ENCODE measurements at places on chromosomes 12 and 14. TPM values are rescaled to one million over a fixed set of nuclear protein-coding genes. Genes with fewer than 3 reads are reported as not detected.

DNA sequence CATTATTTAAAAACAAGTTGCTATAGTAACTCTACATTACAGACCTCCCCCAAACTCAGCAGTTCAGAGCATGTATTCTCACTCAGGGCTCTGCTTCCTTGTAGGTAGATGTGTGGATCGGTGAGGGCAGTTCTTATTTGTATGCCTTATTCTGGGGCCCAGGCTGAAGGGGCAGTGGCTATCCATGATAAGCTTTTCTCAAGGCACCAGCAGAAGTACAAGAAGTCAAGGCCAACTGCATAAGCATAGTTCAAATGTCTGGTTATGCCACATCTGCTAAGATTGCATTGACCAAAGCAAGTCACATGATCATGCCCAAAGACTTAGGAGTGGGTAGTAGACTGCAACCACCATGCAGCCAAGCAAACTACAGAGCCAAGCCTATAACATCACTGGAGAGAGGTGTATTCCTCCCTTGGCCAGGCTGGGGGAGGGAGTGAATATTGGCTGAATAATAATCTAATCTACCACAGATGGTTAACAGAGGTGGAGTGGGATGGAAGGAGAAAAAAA is 4.6 kb downstream of the PSEN1 start:
- ATAC-seq = no peak

- peak; percentile 98 for ATAC-seq
Measured at GRCh38 chr12:89960011-89960507, 251.4 kb upstream of the ATP2B1 start.

GRCh38 chr14:77260631-77261030 is 10.4 kb downstream of the NGB start:
- no peak for ATAC-seq

DNA sequence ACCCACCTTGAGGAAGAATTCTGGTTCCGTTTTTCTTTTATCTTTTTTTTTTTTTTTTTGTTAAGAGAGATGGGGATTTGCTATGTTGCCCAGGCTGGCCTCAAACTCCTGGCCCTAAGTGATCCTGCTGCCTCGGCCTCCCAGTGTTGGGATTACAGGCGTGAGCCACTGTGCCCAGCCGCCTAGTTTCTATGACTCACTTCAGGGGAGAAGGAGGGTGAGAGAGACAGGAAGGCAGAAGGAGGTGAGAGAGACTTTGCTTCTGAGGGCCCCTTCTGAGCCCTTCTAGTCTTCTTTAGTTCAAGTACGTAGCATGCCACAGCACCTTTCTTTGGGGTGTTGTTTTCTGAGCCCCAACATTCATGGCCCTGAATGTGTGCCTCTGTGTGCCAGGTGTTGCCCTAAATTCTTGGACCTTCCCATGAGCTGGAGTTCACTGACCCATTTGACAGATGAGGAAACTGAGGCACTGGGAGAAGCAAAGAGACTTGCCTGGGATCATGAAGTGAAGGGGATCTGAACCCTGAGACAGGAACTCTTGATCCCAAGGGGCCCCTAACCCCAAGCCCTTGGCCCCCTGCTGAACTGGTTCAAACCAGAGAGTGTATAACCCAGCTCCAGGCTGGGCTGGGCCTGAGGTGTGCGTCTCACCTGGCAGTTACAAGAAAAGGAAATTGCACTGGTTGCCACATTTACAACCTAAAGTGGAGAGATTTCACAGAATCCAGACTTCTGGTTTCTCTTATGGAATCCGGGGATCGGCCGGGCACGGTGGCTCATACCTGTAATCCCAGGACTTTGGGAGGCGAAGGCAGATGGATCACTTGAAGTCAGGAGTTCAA is 20.8 kb downstream of the SH2B3 start:
- peak; percentile 78 for ATAC-seq

DNA sequence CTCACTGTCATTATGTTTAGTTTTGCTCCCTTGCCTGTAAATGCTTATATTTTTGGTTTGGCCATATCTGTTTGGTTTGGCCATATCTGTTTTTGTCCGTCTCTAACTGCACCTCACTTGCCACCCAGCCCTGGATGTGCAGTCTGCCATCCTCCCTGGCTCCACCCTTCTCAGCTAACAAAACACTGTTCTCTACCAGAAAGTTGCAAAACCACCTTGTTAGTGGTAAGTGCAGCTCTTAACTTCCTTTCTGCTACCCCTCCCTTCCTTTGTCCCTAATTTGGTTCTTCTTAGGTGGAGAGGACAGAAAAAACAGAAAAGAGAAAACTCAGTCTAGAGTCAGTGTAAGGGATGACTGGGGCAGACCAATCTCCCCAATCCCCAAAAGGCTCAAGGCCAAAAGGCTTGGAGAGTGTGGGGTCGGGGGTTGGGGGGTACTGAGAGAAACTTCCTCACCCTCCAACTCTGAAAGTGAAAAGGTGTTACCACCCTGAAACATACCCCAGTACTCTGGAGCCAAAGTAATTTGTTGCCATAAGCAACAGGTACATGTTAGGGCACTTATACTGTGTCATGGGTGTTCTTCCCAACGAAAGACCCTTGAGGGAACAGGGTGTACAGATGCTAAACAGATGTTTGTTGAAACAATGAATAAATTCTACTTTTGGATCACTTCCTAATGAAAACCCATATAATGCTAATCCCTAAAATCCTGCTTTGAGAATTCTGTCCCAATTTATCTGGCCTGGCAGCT is 5.0 kb downstream of the BIN2 start:
- ATAC-seq = peak; percentile 25

GRCh38 chr12:57726151-57726883 is 12.2 kb downstream of the AGAP2 start:
- ATAC-seq = peak; percentile 63

- no peak for ATAC-seq
Measured at GRCh38 chr12:99427104-99427503, 220.4 kb upstream of the GARIN6 start.

DNA sequence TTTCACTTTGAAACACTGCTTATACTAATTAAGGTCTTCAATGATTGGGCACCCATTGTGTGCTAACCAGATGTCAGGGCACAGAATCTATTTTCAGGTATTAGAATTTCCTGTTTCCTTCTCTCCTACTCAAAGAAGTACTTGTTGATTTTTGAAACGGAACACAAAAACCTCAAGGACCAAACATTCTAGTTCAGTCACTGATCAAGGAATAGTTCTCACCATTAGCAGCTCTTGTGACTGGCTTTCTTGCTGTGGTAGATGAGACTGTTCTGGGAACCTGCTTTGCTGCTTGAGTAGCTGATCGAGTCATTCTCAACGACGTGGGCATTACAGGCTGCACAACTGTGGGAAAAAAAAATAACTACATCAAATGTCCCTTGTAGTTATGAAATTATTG is 11.0 kb downstream of the DLGAP5 start:
- ATAC-seq = no peak

DNA sequence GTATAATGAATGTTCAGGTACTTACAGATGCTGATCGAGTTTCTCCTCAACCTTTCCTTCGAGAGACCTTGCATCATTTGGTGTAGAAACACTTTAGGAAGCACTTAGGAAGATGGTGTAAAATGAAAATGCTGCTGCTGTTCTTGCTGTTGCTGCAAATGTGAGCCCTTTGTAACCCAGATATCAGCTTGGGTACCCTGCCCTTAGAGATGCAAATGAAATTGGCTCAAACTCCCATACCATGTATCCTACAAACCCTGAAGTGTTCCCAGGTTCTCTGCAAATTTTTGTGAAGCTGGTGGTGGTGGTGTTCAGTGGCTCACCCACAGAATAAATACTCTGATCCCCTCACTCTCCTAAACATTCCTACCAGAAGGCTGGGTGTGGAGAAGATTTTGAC is 130.8 kb downstream of the SLC25A47 start:
- ATAC-seq = no peak

- no peak for ATAC-seq
Measured at GRCh38 chr14:34733245-34733644, 18.9 kb upstream of the CFL2 start.

The FAM186B gene
- 0.11 TPM for total RNA-seq

DNA sequence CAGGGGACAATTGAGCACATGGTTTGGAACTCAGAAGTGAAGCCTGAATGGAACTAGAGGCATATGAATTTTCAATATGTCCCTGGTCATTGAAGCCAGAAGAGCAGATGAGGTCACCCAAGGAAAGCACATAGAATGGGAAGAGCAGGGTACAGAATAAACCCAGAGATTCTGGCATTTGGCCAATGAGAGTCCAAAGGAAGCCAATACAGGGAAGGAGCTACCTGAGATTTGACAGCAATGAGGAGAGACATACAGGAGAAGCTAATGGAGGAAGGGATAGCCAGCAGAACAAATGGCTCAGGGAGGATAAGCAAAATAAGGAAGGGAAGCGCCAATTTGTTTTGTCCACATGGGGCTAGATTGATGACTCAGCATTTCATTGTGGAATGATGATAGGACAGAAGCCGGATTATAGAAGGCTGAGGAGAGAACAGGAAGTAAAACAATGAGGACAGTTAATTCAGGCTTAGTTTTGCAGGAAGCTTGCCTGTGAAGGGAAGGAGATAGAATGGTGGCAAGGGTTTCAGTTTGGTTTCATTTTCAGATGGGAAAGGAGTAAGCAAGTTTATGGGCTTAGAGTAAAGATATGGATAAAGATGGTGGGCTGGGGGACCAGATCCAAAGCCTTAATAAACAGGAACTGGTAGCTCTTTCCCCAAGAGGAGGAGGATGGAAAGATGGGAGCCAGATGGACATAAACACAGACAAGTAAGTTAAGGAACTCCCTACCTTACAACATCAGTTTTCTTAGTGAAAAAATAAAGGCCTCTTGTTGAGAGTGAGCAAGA is 3.2 kb upstream of the SPTSSA start:
- no peak for ATAC-seq

- ATAC-seq = no peak
Measured at GRCh38 chr12:51973560-51973959, 22.1 kb downstream of the ACVR1B start.

DNA sequence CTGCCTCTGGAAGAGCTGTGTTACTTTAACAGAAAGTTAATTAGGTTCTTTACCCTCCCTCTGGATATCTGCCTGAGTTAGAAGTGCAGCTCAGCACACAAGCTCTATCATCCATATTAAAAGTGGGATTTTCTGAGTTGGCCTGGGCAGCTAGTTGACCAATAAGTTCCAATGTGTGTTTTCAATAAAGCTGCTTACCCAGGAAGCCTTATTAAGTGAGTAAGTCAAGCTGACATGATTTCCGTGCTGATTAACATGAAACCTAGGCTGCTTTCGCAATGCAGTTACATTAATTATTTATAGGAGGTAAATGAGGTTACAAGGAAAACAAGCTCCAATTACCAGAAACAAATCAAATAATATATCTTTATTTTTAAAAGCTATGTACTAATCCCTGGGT is 4.8 kb downstream of the NEUROD4 start:
- ATAC-seq = no peak

The FAM177A1 gene
- 52.0 TPM for total RNA-seq

DNA sequence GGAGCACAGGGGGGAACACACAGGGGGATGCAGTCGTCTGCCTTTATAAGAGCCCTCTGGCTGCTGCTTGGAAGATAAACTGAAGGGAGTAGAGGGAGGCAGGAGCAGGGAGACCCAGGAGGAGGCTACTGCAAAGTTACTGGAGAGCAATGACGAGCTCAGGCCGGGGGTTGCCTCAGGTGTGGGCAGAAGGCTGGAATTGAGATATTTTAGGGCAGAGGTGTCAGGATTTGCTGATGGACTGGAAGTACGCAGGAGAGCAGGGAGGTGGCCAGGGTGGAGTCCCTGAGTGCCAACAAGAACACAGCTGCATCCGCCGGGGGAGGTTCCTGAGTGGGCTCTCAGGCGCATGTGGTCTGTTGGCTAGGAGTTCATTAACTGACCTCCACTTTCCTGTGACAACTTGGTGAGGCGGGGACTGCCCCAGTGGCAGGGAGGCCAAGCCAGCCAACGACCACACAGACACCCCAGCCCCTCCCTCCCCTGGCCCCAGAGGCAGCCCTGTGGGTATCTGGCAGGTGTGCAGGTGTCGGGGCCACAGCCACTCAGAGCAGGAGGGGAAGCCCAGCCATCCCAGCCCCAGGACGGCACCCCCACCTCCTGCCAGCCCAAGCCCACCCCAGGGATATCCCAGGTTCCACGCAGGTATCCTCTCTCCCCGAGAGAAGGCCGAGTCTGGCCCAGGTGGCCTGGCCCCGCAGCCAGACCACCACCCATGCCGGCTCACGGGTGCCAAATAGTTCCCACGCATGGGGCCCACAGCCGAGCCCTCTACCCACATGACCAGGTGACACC is 85.4 kb downstream of the NCOR2 start:
- no peak for ATAC-seq

DNA sequence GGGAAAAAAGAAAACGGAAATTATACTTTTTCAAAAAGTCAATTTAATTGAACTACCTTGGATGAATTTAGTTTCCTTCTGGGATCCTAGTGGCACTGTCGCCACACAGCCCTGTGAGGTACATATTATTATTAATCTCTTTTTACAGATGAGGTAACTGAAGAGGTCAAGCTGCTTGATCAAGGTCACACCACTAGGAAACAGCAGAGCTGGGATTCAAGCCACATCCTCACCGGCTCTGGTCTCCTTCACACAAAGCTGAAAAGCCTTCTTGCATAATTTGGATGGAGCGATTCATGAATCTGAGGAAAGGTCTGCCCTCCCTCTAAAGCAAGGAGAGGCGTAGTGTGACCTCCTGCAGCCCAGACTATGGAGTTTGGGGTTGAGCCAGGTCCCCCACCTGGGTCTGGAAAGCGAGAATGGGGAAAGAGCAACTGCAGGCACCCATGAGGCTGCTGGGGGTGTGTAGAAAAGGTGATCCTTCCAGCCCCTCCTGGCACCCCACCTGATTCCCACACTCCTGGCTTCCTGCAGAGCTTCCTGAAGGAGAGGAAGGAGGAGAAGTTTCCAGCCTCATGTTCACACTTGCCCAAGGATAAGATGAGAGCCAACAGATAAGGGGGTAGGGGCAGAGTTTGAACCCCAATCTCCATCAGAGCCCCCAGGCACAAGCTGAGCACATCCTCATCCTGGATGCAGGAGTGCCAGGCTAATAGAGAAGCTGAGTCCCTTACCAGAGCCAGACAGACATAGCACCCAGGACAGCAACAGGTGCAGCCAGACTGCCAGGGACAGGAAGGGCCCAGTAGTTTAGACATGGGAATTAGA is 3.9 kb upstream of the KRT79 start:
- no peak for ATAC-seq

- no peak for ATAC-seq
Measured at GRCh38 chr12:27571463-27571862, 47.5 kb downstream of the PPFIBP1 start.

DNA sequence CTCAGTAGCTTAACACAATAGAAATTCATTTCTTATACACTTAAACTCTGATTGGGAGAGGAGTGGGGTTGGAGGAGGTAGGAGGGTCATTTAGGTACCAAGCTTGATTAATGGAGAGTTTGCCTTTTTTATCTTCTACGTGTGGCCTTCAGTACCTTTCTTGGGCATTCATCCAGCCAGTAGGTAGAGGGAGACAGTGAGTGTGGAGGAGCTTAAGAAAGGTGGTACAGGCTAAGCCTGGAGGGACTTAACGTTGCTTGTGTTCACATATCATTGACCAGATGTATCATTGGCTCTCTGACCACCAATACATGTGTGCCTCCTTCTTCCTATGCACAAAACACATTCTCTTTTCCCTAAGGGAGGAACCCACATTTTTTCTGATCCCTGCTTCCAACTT is 232.9 kb upstream of the CRY1 start:
- no peak for ATAC-seq

Measured in activated T-helper 17 cell treated with anti-CD3 and anti-CD28 coated beads, Interleukin-2, amount 50 U/mL, for 72 hours (primary cell).